Activated CD4-positive, alpha-beta T cell treated with anti-CD3 and anti-CD28 coated beads, Interleukin-2, amount 10 ng/mL, durations not matched to agents 7 days and 5 days (primary cell): ENCODE measurements at places on chromosomes 4 and X. TPM values are rescaled to one million over a fixed set of nuclear protein-coding genes. Genes with fewer than 3 reads are reported as not detected.

GRCh38 chrX:103464072-103464773 lies 55.1 kb downstream of the RAB40A start:
- peak; percentile 9 for DNase-seq
- peaks cover 2% of the 10 kb centered on the region for H3K27me3 ChIP-seq
- H3K4me3 ChIP-seq = peak overlapping the region; percentile 76
- peaks cover 11% of the 10 kb centered on the region for H3K4me1 ChIP-seq
- H3K27ac ChIP-seq = peak overlapping the region; percentile 90

DNA sequence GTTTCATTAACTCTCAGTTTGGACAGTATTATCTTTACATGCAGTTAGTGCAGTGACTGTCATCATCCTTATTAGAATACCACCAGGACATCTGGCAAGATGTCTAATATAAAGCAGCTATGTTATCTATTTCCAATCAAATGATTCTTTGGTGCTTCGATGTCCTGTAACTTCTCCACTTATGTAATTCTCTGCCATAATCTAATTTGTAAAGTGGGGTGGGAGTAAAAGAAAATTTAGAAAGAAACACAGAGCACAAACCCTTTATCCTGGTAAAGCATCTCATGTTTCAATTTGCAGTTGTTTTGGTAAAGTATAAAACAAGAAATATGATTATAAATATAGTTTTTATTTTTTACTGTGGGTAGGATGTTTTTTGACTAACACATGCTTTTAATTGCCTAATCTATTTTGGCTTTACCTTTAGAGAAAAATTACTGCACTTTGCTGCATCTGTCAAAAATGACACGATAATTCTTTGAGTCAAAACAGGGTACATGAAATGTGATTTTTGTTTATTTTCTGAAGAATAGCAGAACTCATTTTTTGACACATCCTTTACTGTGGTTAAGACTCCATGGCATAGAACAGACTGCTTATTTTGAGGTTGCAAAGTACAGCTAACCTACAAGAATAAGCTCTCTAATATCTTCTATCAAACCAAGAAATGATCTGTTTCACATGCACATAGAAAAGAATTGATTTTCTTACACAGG lies 382.9 kb downstream of the RPA4 start:
- no peaks in the 10 kb centered on the region for H3K36me3 ChIP-seq
- no peak overlapping the region for H3K27ac ChIP-seq
- no peaks in the 10 kb centered on the region for H3K27me3 ChIP-seq
- H3K4me3 ChIP-seq = no peak overlapping the region

- H3K4me3 ChIP-seq = no peak overlapping the region
- H3K27me3 ChIP-seq = no peaks in the 10 kb centered on the region
- H3K27ac ChIP-seq = no peak overlapping the region
- no peak for DNase-seq
- H3K36me3 ChIP-seq = peaks cover 41% of the 10 kb centered on the region
- H3K4me1 ChIP-seq = peaks cover 80% of the 10 kb centered on the region
These were observed 22.6 kb downstream of the IRF2 start for GRCh38 chr4:184451726-184452125.

GRCh38 chrX:53087388-53087831 lies 5.2 kb downstream of the TSPYL2 start:
- H3K4me3 ChIP-seq = no peak overlapping the region
- no peaks in the 10 kb centered on the region for H3K27me3 ChIP-seq
- H3K4me1 ChIP-seq = peaks cover 47% of the 10 kb centered on the region
- DNase-seq = no peak
- peaks cover 17% of the 10 kb centered on the region for H3K36me3 ChIP-seq

DNA sequence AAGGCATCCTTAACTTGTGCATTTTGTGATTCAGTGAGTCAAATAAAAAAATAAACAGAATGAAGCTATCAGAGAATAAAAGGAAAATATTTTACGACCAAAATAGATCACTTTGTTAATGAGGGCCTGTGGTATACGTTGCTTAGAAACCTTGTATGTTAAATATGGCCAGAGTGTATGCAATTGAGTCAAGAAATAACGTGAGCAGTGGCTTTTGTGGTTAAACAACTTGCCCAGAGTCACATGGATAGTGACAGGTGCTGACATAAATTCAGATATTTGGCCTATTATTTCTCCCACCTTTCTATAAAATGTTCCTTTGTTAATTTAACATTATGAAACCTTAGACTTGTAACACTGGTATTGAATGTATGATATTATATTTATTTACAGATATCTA lies 393.4 kb downstream of the PABPC4L start:
- no peaks in the 10 kb centered on the region for H3K27me3 ChIP-seq
- H3K36me3 ChIP-seq = no peaks in the 10 kb centered on the region
- H3K4me1 ChIP-seq = no peaks in the 10 kb centered on the region
- H3K4me3 ChIP-seq = no peak overlapping the region
- no peak overlapping the region for H3K27ac ChIP-seq

- peaks cover 12% of the 10 kb centered on the region for H3K4me1 ChIP-seq
- H3K36me3 ChIP-seq = peaks cover 12% of the 10 kb centered on the region
- H3K4me3 ChIP-seq = no peak overlapping the region
These were observed 83.9 kb downstream of the POLA1 start for GRCh38 chrX:24777660-24778059.

GRCh38 chr4:184019667-184020623 lies 114.8 kb downstream of the STOX2 start:
- no peak for DNase-seq
- H3K4me3 ChIP-seq = no peak overlapping the region
- H3K4me1 ChIP-seq = peaks cover 1% of the 10 kb centered on the region
- H3K27me3 ChIP-seq = peaks cover 11% of the 10 kb centered on the region
- no peaks in the 10 kb centered on the region for H3K36me3 ChIP-seq

DNA sequence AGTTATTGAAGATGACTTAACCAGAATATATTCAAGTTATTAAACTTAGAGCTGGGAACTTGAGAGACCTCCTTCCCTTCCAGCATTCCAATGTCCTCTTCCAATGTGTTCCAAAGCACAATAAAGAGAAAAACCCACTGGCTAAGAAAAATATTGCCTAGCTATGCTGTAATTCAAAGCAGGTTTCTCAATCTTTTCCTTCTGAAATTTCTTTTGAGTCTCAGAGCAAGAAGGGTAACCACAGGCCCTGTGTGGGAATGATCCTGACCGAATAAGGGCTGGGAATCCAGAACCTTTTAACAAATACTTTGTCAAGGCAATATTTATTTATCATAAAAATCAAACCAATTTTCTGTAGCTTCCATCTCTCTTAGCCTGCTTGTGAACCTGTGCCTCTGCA lies 150.7 kb upstream of the SFRP2 start:
- H3K36me3 ChIP-seq = peaks cover 2% of the 10 kb centered on the region
- H3K4me3 ChIP-seq = no peak overlapping the region
- no peaks in the 10 kb centered on the region for H3K4me1 ChIP-seq
- no peak for DNase-seq

- no peaks in the 10 kb centered on the region for H3K4me1 ChIP-seq
- no peak overlapping the region for H3K27ac ChIP-seq
- H3K27me3 ChIP-seq = peaks cover 3% of the 10 kb centered on the region
- no peak overlapping the region for H3K4me3 ChIP-seq
These were observed 92.4 kb upstream of the AP1S2 start for GRCh38 chrX:15946783-15947580.

The XPNPEP2 gene
- total RNA-seq = 1.3 TPM
